Endothelial cell (in vitro differentiated cells): ENCODE measurements at places on chromosomes 3 and 15.

DNA sequence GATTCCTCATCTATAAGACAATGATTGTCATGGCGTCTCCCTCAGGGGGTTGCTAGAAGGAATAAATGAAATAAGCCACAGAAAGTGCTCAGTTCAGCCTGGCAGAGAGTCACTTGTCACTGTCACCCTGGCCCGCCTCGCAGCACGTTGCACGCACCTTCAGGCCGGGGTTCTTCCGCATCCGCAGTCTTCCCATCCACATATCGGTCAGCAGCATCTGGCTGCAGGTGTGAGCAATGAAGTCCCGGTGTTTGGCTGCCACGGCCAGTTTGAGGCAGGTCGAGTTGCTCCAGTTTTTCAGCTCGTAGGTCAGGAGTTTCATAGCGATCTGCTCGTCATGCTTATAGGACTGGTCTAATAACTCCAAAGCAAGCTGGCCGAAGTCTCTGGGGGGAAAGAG is 48.5 kb upstream of the MTMR10 start:
- no peak for DNase-seq

- peak; percentile 15 for DNase-seq
Measured at GRCh38 chr15:68431037-68431791, 749 bp downstream of the ITGA11 start.

GRCh38 chr15:93019090-93019489 is 69.9 kb downstream of the RGMA start:
- no peak for DNase-seq

GRCh38 chr15:33451385-33451784 is 140.6 kb downstream of the RYR3 start:
- no peak for DNase-seq

DNA sequence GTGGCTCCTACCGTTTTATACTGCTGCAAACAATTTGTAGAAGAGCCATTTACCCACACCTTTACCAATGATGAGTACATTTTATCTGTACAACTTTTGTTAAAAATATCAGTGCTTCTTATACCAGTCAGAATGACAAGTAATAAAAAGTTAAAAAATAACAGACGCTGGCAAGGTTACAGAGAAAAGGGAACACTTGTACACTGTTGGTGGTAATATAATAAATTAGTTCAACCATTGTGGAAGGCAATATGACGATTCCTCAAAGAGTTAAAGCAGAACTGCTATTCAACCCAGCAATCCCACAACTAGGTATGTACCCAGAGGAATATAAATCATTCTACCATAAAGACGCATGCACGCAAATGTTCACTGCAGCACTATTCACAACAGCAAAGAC is 51.9 kb downstream of the ARRDC4 start:
- no peak for DNase-seq

- no peak for DNase-seq
Measured at GRCh38 chr3:107988460-107989175, 102.2 kb downstream of the CD47 start.

DNA sequence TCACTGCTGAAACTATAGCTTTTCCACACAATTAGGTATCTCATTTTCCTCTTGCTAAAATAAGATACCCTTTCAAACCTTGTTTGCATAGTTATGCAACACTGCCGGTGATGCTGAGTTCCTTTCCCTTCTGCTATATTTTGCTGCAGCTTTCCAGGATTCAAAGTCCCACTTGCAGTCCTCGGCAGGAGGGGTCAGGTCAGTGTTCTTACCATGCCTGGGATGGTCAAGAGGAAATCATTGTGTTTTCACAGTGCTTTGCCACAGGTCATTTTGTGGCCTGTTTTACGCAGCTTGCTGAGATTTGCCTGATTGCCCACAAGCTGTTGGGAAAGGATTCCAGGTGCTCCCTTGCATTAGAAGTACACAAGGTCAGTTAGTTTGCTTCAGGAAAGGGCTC is 156.9 kb downstream of the B3GALNT1 start:
- DNase-seq, result no peak

DNA sequence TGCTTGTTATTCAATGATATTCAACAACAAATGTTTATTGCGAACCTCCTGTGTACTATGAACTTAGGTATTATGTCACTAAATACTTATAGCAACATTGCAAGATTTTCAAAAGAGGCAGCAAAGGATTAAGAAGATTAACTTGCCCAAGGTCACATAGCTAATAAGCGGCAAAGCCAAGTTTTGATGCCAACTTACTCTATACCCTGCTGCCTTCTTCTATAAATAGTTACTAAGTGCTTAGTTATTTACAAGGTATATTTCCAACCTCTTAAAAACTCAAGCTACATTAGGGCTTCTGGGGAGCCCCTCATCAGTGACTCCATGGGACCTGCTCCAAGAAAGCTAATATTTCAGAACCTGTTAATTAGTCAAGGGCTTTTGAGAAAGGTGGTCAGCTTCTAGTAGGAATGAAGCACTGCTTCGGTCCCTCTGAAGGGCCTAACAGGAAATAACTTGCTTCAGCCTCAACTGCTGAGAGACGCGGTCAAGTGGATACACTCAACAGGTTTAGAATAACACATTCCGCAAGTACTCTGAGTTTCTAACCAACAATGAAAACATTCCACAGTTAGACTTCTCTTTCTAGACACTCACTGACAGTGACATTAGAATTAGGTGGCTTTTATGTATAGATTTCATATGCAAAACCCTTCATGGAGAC is 125.5 kb downstream of the DGKG start:
- no peak for DNase-seq

DNA sequence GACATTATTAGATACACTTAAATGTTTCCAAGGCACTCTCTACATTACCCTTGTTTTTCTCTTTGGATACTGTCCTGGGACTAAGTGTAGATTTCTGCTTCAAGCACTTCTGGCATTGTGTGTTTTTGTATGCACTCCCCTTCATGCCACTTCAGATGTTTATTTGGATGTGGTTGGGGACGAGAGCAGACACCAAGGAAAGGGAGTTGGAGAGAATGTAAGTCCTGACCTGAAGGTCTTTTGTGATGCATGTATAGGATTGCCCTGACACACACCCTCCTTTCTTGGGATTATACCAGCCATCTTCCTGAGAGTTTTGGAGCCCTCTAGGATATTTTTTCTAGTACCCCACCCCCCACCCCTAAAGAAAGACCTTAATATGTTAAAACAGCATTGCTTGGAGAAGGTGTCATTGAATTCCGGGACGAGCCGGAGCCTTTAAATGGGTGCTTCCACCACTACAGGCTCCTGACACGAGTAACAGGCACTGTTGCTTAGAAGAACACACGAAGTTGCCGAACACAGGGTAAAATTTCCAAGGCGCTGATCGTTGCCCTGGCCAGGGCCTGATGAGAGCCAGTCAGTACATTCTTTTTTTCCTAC is 22.7 kb downstream of the PSMD6 start:
- no peak for DNase-seq
